Activated CD4-positive, alpha-beta T cell treated with anti-CD3 and anti-CD28 coated beads for 1 hour (primary cell): ENCODE measurements at places on chromosomes 6 and 20.

DNA sequence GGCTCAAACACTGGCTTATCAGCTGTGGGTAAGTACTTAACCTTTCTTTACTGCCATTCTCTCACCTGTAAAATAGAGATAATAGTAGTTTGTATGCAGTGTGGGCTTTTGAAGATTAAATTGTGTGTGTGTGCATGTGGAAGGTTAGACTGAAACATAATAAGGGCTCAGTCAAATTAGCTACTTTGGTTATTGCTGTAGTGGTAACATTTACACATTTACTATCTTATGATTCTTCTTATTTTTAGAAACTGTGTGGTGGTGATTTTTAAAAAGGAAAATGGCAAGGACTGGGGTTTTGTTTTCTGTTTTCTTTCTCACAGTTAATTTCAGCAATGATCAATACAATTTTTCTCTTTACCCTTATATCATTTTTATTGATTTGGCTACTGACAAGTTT is 206.9 kb downstream of the NKAIN2 start:
- DNase-seq, result no peak

DNA sequence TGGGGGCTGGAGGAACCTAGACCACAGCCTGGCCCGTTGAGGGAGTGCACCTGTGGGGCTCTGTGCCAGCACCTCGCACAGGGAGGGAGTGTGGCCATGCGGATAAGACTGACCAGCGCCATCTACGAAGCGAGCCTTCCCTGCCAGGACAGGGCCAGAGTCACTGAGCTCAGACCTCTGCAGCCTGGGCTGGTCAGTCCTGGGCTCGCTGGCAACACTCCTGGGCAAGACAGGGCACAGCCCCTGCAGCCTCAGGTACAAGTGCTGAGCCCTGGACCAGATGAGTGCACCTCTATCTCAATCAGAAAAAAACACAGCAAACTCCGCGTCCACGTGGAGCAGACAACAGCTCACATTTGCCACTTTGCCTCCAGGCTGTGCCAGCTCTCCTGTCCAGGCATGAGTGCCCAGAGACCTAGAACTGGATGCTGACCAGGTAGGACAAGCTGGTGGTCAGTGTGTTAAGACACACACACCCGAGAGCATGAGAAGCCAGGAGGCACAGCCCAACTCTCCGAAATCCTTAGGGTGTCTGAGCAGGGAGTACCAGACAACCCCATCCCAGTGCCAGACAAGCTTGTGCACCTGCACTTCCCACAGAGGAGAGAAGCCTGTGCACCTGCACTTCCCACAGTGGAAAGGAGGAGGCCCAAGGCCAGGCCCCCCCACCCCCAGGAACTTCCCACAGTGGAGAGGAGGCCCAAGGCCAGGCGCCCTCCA is 4.9 kb downstream of the ARFRP1 start:
- DNase-seq, result no peak

- DNase-seq, result no peak
Measured at GRCh38 chr6:158270389-158271127, 41.7 kb upstream of the TULP4 start.

- DNase-seq, result no peak
Measured at GRCh38 chr6:102944475-102944874, 1551.0 kb downstream of the GRIK2 start.

GRCh38 chr6:9140951-9141460 is 705.7 kb upstream of the SLC35B3 start:
- no peak for DNase-seq

GRCh38 chr6:151811081-151811480 is 3.6 kb downstream of the ESR1 start:
- no peak for DNase-seq
